ENCODE measurements at places on chromosomes 1 and 21.

- no peak for DNase-seq
Observed at GRCh38 chr1:157880621-157881020, 39.0 kb upstream of the CD5L start.

GRCh38 chr1:61561666-61562065, 163.3 kb downstream of the TM2D1 start:
- DNase-seq, result no peak

GRCh38 chr1:229669333-229669732, 43.3 kb downstream of the URB2 start:
- no peak for DNase-seq

- DNase-seq, result no peak
Observed at GRCh38 chr1:201400212-201400851, 1.2 kb upstream of the LAD1 start.

DNA sequence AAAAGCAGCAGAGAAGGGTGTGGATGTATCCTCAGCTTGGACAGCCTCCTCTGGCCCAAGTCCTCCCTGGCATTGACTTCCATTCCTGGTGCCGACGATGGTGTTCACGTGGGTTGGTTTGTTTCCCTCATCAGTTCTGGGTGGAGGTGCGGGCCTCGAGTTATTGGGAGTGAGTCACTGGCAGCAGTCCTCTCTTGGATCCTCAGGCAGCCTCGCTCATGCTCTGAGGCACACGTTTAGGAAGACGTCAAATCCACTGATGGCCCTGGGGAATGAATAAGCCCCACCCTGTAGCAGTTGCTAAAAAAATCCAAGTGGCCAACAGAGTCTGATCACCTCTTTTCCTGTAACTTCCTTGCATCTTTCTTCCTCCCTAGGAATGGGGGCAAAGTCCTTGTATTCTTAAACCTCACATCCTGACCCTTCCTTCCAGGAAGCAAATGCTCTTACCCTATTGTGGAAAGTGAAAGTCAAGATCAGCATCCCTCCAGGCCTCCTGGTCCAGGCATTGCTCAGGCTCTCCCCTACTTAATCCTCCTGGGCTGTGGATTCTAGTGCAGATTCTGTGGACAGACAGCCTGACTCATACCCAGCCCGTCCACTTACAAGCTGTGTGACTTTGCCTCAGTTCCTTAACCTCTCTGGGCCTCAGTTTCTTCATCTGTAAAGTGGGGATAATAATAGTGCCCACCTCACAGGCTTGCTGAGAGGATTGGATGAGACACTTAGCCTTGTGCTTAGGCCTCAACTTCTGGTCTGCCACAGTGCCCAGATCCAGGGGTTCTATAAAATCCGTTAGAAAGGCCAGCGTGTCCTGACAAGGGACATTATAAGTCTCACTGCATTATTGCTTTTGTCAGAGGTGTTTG, 111.1 kb downstream of the TLR5 start:
- DNase-seq, result no peak

DNA sequence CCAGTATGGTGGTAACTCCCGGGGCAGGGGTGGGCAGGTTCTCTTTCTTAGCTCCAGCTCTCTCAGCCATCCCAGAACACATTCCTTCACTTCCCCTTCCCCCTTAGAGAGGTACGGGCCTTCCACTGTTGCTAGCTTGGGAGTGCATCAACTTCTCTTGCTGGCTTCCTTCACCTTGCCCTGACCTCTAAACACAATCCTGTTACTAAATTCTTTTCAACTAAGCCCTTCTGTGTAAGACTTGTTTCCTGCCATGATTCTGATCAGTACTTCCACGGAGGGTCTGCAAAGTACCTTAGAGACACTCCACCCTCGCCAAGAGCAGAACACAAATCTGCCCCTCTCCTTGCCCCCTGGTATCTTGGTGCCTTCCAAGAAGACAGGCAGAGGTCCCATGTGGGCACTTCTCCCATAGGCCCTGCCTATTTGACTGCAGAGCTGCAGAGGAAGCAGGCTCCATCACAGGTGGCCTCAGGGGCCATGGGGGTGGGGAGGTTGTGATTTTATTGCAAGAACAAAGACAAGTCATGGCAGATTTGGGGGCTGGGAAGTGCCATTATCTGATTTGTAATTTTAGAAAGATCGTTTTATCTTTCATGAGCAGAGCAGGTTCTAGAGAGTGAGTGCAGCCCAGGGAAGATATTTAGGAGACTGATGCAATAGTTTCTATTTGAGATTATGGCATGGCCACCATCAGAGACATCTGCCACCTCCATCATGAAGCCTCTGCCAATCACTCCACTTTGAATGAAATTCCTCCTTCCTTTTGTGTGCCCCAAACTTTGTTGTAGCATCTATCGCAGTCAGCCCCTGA, 182.5 kb upstream of the JUN start:
- DNase-seq, result no peak

DNA sequence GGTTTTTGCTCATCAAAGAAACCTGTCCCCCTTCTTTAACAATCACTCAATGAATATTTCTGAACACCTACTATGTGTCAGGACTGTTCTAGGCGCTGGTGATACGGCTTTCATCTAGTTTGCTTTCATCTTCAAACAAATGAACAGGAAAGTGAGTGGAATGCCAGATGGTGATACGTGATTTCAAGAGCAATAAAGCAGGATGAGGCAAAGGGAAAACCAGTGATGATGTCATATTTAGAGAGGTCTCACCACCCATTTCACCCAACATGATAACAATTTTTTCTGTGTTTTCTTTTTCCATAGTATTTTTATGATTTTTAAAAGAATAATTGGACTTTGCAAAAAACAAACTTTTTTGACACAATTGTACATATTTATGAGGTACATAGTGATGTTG, 11.3 kb upstream of the SLC6A17 start:
- DNase-seq, result no peak

DNA sequence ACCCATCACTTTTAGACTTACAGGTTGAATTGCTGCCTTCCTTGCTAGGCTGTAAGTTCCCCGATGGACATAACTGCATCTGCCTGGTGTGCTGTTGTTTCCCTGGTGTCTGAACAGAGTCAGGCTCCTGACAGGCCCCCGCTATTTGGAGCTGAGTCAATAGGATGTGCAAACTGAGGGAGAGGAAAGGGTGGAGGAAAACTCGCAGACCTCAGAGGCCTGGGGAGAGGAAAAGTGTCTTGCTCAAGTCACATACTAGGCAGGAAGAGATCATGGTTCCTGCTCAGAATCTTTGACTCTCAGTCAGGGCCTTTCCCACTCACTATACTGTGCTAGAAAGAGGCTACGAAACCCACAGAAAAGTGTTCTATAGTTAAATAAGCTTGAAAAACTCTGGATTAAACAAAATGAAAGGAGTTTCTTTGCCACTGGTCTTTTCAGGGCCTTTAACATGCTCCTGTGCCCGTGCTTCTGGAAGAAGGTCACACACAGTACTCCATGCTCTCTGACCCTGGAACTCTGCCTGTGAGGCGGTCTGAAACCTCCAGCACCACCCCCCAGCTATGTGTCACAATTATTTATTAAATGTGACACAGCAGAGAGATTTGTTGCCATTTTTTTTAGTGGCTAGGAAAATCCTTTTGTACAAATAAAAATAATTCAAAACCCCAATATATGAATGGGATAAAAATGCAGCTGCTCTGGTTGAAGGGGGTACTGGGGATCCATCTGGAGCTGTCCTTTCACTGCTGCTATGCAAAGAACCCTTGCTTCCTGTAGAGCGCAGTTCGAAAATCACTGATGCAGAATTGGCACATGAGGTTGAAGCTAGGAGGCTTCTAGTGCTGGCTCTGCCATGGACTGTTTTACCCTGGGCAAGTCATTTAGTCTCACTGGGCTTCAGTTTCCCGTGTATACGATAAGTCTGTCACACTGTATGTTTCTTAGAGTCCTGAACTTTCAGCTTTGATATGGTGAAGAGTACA, 20.1 kb upstream of the CDCP2 start:
- DNase-seq, result no peak

GRCh38 chr1:8815582-8816151, 1.8 kb downstream of the RERE start:
- DNase-seq, result peak; percentile 19

DNA sequence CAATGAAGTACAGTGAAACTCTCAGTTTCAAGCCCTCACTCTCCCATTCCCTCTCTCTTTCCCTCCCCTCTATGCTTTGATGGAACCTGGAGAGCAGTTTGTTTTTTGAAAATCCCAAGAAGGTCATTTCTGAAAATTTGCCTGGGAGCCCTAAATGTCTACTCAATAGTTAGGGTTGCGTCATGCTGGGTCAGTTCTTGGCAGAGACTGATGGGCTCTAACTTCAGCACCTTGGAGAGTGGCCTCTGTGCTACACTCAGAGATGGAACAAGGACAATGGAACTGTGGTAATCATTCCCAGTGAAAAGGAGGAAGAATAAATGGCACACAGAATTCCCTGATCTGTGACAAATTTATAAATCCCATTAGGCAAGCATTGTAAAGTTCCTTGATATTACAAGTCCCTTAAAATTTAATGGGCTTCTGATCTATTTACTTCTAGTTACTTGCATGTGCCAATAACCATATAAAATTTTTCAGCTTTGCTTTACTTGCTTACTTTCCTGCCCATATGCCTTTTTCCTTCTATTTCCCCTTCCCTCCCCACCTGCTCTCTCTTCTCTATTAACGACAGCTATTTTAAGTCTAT, 182.9 kb upstream of the KCND3 start:
- no peak for DNase-seq

GRCh38 chr1:214377485-214377884, 96.5 kb downstream of the SMYD2 start:
- DNase-seq, result no peak

- no peak for DNase-seq
Observed at GRCh38 chr1:212565079-212565478, 43.5 kb upstream of the ATF3 start.

- no peak for DNase-seq
Observed at GRCh38 chr1:162085991-162086390, 16.5 kb downstream of the NOS1AP start.

DNA sequence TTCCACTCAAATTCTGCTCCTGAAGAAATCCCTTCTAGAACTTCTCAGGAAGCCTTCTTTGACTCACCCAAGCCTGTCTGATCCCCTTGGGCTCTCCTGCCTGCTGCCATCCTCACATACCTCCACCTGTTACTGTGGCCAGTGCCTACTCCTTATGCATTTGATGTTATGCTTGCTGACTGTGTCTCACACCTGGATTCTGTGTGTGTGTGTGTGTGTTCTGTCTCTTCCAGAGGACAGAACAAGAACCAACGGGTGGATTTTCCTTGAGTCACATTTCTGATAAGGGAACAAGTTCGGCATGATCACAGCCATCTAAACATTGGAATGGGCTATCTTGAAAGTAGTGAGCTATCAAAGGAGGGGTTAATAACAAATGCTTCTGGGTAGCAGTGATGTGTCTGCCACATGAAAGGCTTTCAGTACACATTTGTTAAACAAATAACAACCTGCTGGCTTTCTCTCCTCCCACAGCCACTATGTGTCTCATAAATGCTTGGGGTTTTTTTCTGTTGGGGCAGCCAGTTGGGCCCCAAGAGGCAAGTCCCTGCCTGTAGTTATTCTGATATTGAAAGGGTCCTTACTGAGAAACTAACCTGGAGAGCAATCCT, 8.9 kb upstream of the GPR37L1 start:
- DNase-seq, result no peak

DNA sequence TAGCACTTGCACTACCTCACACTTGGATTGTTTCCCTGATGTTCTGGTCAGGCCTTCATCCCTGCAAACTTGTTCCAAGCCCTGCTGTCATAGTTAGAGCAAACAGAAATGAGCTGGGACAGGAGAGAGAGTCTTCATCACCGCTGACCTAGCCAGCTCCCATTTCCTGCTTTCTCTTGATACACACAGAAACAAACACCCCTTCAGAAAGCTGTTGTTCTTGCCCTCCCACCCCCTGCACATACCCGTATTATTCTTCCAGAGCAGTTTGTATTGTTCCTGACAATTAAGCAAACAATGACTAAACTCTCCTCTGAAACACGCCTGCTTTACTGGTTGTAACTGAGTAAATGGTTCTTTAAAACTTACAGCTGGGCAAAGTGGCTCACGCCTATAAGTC, 2.9 kb upstream of the SYT2 start:
- DNase-seq, result no peak

DNA sequence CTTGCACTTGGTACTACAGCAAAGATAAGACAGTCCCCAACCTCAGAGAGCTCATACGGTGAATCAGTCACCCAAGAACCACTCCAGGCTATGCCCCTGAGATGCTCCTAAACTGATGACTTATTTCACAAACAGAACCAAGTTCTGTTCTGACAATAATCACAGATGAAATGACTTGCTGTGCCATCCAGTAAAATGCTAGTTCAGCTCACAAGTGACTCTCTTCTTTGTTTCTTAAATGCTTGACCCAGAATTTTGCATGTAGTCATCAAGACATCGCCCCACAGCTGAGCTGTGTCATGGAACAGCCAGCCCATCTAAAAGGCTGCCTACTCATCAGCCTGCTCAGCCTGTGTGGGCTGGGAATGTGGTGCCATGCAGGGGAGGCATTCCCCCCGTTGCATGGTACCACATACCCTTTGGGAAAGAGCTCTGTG, 6.1 kb upstream of the SLC19A2 start:
- no peak for DNase-seq

DNA sequence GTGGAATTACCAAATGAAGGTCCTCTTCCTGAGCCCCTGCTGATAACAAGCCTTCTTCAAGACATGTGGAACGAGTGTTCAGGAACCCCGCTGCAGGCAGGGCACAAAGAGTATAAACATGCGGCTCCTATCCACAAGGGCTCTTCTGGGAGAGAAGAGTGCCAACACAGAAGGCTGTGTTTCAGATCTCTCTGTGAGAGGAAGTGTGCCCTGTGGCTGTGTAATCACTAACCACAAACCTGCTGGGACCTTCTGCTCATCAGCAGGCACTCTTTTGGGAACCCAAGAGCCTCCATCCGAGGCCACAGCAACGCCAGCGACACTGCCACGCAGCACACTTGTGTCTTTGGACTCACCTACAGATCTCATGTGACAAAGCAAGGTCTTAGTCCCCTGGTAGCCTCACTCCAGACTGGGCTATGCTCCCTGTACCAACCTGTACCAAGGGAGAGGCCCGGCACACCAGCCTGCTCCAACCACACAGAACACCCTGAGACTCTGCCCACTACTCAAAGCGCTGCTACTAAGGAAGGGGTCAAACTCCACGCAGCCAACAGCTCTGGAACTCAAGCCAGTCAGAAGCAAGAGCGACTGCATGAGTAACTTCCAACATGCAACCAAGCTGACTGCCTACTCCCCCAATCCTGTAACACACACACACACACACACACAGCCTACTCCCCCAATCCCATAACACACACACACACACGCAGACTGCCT, 7.8 kb downstream of the PTTG1IP start:
- DNase-seq, result peak; percentile 55

- no peak for DNase-seq
Observed at GRCh38 chr1:201418461-201418860, 3.1 kb downstream of the TNNI1 start.

- no peak for DNase-seq
Observed at GRCh38 chr1:167369933-167370332, 148.4 kb downstream of the CD247 start.
